ENCODE measurements at places on chromosomes 1 and 21. TPM values are rescaled to one million over a fixed set of nuclear protein-coding genes. Genes with fewer than 3 reads are reported as not detected.

GPA33 gene
- 3.0 TPM for total RNA-seq

RAB7B gene
- 0.80 TPM for total RNA-seq

DNA sequence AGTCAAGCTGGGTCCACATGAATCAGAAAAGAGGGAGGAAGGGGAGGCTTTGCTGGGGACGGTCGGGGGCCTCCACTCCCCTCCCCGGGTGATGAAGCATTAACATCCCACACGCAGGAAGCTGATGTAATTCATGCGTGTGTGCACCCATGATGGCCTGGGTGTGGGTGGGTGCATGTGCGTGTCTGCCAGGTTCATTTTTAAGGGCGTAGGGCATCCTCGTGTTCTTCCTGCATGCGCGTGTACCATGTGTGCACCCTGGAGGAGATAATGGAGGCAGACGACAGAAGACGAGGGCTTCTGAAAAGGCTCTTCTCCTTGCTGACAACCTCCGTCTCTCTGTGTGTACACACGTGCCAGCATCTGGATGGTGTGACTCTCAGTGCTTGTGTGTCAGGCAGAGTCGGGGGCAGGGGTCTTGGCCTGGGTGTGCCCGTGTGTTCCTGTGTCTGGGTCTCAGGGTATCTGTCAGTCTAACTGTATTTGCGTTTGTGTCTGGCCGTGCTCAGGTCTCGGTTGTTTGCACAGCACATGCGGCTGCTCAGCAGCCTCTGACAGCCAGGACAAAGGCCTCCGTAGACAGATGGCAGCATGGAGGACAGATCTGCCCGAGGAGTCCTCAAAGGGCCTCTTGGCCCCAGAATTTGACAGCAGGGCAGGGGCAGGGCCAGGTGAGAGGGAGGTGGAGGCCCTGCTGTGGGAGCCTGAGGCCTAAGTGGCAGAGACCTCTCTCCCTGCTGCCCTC is 2.4 kb downstream of the RAP1GAP start:
- H3K36me3 ChIP-seq = no peaks in the 10 kb centered on the region
- H3K27ac ChIP-seq = no peak overlapping the region
- H3K4me3 ChIP-seq = no peak overlapping the region
- no peak for DNase-seq

DNA sequence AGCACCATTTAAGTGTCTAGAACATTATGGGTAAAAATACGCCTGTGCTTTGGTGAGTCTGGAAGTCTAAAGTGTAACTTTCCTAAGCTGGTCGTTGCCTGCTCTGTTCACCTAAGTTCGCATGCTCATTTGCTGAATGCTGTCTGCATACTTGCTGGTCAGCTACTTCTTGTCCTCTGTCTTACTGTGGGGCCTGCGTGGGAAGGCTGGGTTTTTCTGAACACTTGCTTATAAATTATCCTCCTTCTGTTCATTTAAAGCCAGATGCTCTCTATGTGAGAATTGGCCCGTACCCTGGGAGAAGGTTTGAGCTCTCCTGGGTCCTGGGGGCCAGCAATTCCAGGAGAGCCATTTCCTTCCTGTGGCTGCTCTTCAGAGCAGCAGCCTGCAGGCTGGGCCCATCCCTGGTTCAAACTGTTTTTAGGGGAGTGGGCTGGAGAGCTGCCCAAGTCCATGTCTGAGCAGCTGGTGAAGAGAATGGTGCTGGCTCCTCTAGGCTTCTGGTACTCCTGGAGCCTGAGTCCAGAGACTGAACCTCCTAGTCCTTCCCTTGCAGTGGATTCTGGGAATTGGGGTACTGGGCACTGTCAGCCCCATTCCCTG is 75.7 kb downstream of the GALNT2 start:
- no peak overlapping the region for H3K27ac ChIP-seq
- H3K36me3 ChIP-seq = no peaks in the 10 kb centered on the region
- peaks cover 33% of the 10 kb centered on the region for H3K4me1 ChIP-seq
- DNase-seq = no peak

- H3K27ac ChIP-seq = no peak overlapping the region
- H3K36me3 ChIP-seq = no peaks in the 10 kb centered on the region
- H3K27me3 ChIP-seq = peaks cover 12% of the 10 kb centered on the region
- no peak for DNase-seq
- H3K4me3 ChIP-seq = no peak overlapping the region
Observed at GRCh38 chr1:86430376-86430775, 6.4 kb downstream of the CLCA2 start.

DNA sequence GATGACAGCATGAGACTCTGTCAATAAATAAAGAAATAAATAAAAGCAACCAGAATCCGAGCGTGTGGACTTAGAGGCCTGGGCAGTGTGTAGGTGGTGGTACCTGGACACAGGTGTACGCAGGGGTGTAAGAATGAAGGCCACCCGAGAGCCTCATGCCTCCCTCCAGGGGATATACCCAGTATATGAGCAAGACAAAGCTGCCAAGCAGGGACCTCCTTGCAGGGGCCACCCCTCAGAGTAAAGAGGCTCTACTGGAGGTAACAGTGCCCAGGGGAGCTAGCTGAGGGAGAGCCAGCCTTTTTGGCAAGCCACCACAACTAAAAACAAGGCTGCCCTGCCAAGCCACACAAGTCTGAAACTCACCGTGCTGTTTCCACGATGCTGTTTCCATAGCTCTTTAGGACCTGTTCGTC is 179.2 kb upstream of the RAB4A start:
- H3K27me3 ChIP-seq = peaks cover 4% of the 10 kb centered on the region
- H3K36me3 ChIP-seq = no peaks in the 10 kb centered on the region
- peaks cover 7% of the 10 kb centered on the region for H3K4me1 ChIP-seq
- H3K27ac ChIP-seq = no peak overlapping the region
- no peak overlapping the region for H3K4me3 ChIP-seq
- no peak for DNase-seq
